ENCODE measurements at places on chromosomes 6 and 20.

DNA sequence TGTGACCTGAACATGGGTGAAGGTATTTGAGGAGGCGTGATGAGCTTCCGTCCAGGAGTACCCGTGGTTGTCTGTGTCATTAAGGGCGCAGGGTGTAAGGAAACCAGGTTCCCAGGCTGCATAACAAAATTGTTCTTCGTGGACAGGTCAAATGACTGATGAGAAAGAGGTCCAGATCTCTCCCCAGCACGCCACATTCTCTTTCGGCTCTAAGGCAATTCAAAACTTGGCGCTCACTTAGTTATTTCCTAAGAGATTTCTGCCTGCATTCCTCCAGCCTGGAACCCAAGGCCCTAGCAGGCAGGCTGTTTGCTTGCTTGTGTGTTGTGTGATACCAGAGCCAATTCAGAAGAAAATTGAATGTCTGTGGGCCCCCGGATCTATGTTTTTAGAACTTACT lies 139.9 kb downstream of the AGPAT4 start:
- no peak for DNase-seq

- peak; percentile 56 for DNase-seq
Observed at GRCh38 chr6:31559958-31560696, 12.0 kb upstream of the LTA start.

DNA sequence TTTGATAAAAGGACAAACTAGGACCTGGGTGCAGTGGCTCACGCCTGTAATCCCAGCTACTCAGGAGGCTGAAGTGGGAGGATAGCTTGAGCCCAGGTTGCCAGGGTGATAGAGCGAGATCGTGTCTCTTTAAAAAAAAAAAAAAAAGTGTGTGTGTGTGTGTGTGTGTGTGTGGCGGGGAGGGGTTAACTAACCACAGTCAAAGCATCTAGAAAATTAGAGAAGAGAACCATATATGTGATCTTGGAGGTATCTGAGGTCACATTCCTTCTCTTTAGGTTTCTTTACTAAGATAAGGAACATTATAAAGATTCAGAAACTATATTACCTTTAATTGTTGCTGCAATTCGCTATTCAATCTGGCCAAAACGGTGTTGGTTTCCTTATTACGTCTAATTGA lies 80.9 kb downstream of the REPS1 start:
- no peak for DNase-seq

DNA sequence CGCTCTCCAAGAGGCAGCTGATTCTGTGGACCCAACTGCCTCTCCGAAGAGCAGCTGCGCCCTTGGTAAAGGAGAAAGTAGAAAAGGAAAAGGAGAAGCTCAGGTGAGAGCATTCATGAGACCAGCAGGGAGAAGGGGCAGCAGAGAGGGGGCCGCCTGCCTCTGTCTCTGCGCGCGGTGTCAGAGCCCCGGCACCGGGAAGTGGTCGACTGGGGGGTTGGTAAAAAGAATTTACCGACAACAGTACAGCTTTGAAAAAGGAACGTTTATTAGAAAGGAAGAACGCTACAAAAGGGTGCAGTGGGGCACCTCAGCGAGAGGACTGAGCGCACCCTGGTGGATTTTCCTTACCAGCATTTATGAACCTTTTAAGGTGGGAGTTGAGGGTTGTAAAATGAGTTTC lies 61.9 kb downstream of the GPR6 start:
- DNase-seq, result peak; percentile 36

DNA sequence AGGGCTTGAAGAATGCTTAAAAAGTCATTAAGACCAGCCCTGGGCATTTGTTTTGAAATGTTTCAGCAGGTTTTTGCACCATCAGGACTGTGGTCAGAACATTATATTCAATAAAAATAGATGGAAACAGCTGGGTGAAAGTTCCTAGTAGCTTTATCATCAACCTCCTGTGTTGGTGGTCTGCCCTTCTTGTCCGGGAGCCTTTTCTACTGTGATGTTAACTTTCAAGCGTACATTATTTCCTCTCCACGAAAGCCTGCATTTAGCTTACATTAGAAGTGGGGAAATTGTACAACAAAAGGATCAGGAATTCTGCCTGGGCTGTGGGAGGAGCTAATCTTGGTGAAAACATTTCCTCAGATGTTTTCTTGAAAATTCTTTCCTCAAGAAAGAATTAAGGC lies 71.1 kb downstream of the LAMA4 start:
- DNase-seq, result no peak

DNA sequence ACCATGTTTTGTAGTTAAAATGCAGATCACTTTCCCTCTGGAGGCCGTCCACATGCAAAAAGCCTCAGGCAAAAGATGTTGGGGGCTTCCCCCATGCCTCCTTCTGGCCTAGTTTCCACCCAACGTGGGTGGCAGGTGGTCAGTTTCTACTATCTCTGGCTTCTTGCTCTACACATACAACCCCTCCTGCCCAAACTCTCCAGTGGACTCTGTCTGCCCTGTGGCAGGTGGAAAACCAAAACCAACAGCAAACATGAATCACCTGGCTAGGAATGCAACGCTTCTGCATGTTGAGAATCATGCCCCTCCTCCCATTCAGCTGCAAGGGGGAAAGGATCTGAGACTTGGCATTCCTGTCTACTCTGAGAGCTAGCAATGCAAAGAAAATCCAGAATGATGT lies 94.8 kb downstream of the MBOAT1 start:
- no peak for DNase-seq

DNA sequence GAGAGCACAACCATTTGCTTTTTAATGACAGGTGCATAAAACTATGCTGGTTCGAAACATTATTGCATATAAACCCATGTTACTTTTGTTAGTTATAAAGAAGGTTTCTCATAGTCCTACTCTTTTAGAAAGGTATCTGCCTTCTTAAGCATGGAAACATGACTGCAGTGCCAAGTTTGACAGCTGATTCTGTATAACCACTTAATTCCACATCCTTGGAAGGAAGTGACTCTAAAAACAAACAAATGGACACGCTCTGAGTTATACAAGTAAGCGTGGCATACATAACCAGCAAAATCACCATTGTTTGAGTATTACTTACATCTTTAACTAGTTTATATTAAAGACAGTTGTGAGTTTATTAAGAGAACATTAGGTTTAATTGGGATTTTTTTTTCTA lies 125.0 kb upstream of the HDGFL1 start:
- no peak for DNase-seq

GRCh38 chr6:38676974-38677544 lies 25.9 kb downstream of the GLO1 start:
- no peak for DNase-seq

DNA sequence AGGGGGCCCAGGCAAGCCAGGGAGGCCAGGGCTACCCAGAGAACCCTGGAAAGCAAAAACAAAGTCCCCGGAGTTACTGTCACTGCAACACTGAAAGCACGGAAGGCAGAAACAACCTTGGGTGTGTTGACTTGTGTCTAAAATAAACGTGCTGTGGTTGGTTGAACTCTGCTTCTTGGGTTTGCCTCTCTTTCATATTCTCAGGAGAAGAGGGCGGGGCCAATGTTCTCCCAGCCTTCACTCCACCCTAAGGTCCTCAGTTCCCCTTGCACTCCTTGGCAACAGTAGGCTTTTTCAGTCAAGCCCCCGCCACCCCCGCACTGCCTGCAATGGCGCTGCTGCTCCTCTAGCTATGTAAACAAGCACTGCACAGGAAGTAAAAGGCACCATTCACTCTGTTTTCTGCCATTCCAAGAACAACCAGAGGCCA lies 60.9 kb downstream of the COL9A1 start:
- no peak for DNase-seq

- DNase-seq, result peak; percentile 71
Observed at GRCh38 chr6:2749969-2750600, 637 bp downstream of the MYLK4 start.

DNA sequence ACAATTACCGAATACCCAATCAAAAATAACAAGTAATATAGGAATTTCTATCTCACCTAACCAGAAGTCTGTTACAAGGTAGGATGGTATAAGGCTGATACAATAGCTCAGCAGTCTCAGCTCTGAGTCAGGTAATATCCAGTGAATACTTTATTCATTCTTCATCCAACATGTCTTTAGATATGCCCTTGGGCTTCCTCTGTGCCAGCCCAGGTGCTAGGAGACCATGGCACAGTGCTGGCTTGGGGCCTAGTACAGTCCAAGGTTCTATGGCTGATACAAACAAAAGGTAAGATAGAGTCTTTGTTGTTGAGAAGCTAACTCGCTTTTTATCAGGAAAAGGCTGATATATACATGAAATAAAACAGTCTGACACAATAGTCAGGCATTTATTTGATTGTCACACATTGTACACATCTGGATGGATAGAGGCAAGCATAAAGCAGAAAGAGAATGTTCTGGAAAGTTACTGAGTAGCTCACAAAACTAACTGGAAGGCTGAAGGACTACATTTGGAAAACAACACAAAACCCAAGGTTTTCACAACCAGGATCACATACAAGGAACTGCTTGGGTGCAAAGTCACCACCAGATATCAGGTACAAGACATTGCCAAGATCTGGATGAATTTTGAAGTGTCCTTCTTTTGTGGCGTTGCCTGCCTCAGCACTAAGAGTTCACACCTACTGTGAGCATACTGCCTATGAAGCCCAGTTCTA lies 110.4 kb upstream of the SCAF8 start:
- DNase-seq, result no peak

- no peak for DNase-seq
Observed at GRCh38 chr6:166555086-166555485, 31.4 kb downstream of the RAMACL start.

DNA sequence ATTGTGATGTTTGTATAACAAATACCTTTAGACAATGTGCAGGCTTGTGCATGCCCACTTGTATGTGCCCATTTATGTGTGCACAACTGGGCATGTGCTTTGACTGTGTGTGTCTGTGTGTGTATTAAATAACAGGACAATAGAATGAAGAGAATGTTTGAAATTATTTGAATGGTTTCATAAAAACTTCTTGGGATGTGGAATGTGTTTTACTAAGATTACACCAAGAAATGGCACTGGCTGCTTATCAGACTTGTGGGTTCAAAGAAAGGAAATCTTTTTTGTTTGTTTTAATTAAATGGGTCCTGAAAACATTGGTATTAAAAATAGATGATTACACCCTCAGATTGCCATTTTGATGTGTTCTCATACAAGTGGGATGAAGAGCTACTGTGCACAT lies 191.6 kb upstream of the CCN2 start:
- no peak for DNase-seq

DNA sequence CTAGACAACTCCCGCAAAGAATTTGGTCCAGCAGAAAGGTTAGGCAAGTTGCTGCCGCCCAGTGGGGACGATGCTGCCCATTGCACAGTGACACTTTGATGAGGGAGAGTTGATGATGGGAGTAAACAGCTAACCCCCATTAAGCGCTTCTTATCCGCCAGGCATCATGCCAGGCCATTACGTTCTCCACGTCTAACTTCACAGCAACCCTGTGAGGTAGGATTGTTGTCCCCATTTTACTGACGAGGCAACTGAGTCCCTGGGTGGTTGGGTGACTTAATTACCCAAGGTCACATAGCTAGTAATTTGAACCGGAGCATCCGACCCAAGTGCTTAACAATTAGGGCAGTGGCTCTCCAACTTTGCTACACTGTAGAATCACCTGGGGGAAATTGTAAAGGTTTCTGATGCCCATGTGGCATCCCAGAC lies 738 bp downstream of the RALGAPB start:
- DNase-seq, result no peak

Measured in CD4-positive, alpha-beta T cell treated with Interleukin-4 for 4 hours (primary cell).